ENCODE measurements at places on chromosomes 5 and 9.

DNA sequence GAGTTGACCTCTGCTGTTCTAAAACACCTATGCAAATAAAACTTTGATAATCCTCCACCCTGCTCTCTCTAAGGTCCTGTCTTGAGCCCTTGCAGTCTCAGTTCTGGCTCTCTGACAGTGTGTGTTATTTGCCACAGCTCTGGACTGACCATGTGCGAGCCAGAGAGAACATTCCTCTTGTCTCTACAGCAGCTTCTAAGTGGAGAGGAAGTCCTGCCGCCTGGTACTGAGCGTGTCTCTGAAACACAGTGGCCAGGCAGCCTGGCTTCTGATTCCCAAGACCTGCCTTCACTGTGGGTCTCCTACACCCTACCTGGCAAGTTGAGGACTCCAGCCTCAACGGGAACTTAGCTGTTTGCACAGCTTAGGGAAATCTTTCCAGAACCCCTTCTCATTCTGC is 61.6 kb downstream of the ENTREP1 start:
- no peak for DNase-seq

- DNase-seq: peak; percentile 9
Measured at GRCh38 chr5:159915904-159916840, at the start of gene ADRA1B. Gene ADRA1B (plus strand): TSS chr5:159916482. CDS start chr5:159916906, 424 bp downstream.

- DNase-seq: no peak
Measured at GRCh38 chr9:15299374-15299939, 7.6 kb downstream of the TTC39B start.

- no peak for DNase-seq
Measured at GRCh38 chr9:126524353-126525077, 89.2 kb upstream of the LMX1B start.

DNA sequence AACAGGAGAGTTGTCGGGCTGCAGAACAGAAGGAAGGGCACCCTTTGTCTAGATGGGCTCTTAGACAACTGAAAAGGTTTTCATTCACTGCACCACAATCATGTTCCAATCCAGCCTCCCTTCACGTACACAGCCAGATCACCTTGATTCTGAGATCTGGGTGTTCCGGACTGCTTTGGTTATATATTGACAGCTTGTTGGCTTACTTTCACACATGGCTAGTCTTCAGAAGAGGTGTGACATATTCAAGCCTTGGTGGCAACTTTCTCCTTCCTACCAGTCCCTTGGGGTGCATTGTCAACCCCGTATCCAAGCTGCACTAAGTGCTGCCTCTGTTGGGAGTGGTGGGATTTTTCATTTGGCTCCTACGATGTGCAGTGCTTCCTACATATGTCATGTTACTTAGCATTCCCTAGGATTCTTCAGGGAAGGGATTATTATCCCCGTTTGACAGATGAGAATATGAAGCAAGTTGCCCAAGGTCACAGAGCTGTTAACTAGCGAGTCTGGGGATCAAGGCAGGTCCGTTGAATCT is 100.6 kb downstream of the LIFR start:
- DNase-seq: no peak

DNA sequence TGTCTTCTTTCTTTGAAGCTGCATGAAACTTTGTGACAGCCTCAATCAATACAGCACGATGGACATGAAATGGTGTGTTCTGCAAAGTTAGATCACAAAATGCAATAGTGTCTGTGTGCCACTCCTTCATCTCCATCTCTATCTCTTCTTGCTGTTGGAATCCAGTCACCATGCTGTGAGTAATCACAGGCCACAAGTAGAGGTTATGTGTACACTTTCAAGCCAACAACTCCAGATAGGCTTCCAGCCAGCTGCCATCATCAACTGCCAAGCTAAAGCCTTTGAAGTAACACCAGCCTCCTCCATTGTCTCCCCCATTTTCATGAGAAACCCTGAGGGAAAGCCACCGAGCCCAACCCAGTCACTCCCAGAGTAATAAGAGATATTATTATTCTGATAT is 360.6 kb downstream of the PTPRD start:
- DNase-seq: no peak

DNA sequence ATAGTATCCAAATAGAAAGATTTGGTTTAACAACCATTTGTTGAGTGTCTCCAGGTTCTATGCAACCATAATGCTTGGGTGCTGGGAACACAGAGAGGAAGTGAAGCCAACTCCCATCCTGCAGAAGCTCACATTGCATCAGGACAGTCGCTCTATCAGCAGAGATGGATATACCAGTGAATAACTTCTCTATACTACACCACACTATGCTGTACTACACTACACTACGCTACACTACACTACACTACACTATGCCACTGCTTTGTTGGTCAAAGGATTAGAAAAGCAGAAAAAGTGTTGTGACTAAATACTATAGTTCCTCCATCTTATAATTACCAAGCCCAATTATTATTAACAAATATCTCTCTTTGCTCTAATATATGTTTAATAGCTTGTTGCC is 89.2 kb upstream of the PRRC1 start:
- DNase-seq: no peak

- DNase-seq: no peak
Measured at GRCh38 chr5:55713871-55714270, 1.7 kb upstream of the SLC38A9 start.

GRCh38 chr9:75532233-75533050 is 358.0 kb upstream of the PCSK5 start:
- no peak for DNase-seq

DNA sequence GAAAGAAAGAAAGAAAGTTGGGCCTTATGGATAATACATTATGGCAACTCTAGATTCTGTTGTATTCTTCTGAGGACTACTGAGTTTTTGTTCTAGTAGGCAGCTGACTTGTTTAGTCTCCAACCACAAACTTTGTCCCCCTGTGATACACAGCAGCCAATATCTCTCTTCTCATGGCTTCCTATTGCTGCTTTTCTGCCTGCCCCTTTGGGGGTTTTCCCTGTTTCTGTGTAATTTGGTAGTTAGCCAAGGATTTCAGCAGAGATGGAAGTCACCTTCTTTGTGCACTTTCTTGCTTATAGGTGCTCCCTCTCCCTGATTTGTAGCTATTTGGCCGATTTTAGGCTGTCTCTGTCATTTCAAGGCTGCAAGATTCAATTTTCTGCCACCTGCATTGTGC is 109.6 kb downstream of the FGF1 start:
- no peak for DNase-seq

DNA sequence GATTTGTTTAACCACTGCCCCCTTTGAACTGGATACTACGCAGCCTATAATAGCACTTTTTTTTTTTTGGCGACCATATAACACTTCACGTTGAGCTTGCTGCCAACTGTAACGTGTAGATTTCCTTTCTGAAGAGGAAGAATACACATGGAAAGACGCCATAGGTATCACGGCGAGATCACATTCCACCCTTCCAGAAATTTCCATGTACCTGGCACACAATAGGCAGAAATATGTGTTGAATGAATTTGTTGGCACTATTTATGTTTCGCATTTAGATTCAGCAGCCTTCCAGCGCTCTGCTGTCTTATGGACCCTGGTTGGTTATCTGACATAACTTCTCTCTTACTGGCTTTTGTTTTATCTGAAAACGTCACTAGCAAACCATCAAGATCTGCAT is 250.3 kb downstream of the SLIT3 start:
- no peak for DNase-seq

DNA sequence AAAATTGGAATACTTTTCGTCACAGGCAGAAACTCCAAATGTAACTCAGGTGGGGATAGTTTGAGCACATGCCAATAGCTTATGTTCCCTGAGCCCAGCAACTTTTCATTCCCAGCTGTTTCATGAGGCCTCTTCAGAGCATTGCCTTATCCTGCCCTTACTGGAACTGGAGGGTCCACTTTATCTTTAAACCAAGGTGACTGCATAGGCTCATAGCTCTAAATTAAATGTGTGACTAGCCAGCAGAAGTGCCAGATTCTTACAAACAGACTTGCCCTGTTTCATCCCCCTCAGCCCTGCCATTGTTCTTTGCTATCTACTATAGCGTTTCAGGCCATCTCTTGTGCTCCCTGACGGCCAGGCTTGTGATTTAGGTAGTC is 8.1 kb upstream of the LCP2 start:
- DNase-seq: no peak

DNA sequence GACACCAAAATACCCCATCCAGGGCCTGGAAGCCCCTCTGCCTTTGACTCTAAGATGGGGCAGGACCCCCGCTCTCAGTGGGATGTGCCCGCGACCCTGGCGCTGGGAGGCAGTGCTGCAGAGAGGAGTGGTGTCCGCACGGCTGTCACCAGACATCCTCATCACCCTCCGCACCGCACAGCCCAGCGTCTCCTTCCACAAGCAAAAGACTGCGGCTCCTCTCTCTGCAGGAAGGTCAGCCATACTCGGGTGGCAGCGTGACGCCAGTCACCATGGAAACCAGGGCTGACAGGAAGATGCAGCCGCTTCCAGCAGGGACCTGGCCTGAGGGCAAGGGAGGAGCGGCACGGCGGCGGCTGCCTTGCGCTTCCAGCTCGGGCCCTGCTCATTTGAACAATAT is 17.1 kb upstream of the SLC6A3 start:
- DNase-seq: no peak
